HAP-1 (cell line): ENCODE measurements at places on chromosomes 7 and 10.

GRCh38 chr7:120254845-120255244 lies 18.1 kb upstream of the KCND2 start:
- no peak for DNase-seq

- DNase-seq: no peak
Observed at GRCh38 chr10:103569896-103570295, 76.4 kb downstream of the NEURL1 start.

DNA sequence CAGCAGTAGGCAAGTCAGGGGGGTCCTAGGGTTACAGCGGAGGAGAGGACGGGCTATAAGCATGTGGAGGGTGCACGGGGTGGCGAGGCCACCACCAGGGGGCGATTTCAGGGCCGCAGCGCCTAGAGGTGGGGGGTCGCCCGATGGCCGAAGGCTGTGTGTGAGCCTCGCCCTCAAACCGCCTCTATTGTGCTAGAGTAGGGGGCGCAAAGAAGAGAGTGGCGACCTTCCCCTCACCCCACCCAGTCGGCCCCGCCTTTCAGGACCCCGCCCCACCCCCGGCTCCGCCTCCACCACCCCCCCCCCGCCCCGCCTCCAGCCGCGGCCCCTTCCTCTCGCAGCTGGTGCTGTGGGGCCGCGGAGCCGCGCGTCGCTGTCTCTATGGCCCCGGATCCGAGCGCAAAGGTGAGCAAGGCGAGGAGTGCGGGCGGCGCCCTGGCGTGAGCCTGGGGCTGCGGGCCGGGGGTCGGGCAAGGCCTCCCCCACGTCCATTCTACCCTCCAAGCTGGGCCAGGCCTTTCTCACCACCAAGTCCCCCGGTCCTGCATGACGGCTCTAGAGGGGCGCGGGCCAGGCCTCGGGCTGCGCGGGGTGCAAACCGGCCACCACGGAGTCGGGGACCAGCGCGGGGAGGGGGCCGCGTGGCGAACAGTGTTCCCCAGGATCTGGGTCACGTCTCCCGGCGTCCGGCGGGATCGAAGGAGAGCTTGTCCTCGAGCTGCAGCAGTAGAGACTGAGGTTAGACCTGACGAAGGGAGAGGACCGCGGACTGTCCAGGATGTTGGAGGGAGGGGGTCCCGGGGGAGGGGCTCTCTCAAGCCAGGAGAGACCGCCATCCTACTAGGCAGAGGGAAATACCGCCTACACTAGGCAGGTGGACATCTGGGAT lies at the start of gene SEMA4G:
TSS of gene SEMA4G (plus strand) at position 318 of the 889 bp plus-strand sequence. CDS start 3,409 bp downstream, outside the sequence.
- peak; percentile 15 for DNase-seq

GRCh38 chr10:124385627-124386185 lies 33.0 kb downstream of the OAT start:
- DNase-seq: no peak

- DNase-seq: no peak
Observed at GRCh38 chr10:11367505-11367904, 243.9 kb downstream of the USP6NL start.

GRCh38 chr7:23467806-23468525 lies 2.3 kb downstream of the IGF2BP3 start:
- peak; percentile 61 for DNase-seq

- DNase-seq: no peak
Observed at GRCh38 chr10:126127481-126128029, 231.2 kb downstream of the FANK1 start.

GRCh38 chr7:113338071-113338696 lies 219.8 kb upstream of the SMIM30 start:
- DNase-seq: no peak

GRCh38 chr10:71878327-71879034 lies 27.4 kb upstream of the PSAP start:
- no peak for DNase-seq

GRCh38 chr10:112750427-112751167 lies 199.4 kb upstream of the TCF7L2 start:
- no peak for DNase-seq

DNA sequence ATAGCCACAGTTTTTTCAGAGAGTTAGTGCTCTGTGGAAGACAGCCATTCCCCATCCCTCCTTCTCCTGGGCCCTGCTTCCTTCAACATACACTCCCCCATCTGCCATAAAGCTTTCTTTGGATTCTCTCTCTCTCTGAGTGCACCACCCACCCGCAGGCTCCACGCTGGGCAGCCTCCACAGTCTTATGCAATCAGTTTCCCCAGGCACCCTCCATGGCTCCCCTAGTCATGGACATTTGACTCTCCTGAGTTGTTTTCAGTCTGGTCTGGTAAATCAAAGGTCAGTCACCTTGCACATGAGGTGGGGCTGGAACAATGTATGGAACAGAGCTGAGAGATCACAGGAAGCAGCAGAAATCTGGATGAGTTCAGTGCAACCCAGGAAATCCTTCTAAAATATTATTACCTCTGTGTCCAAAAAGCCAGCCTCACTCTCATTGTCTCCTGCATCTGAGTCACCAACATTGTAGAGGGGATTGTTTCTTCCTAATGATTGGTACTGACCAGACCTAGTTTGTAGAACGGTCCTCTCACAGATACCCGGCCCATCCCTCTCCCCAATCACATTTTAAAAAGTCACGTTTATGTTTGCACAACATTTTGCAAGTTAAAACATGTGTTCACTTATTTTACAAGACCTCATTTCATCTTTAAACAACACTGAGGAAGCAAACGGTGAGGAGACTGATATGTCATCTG lies 70.1 kb downstream of the CYCS start:
- DNase-seq: no peak

GRCh38 chr10:31728698-31729224 lies 199.9 kb downstream of the ARHGAP12 start:
- DNase-seq: no peak

DNA sequence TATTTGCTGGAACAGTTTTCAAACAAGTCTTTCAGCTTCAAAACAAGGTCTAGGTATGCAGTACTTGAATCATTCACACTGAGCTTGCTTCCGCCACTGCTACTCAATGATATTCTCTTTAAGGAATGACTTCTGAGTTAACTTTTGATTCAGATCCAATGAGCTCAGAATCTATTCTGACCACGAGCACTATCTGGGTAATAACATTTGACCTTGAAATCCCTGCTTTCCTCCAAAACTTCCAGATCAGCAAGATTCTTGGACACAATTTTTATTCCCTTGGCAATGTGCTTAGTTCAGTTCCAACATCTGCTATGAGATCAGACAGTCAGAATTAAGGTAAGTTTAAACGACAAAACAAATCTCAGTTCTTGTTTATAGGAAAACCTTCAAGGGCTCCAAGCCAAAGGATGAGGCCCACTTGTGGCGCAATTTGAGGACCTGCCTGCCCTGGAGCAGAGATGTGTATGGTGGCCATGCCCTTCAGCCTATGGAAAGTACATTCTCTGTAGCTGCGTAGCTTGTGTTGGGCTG lies 87.2 kb downstream of the RNF216 start:
- no peak for DNase-seq

- DNase-seq: peak; percentile 80
Observed at GRCh38 chr10:21399392-21400035, 126.0 kb downstream of the SKIDA1 start.

GRCh38 chr7:19408706-19409220 lies 263.5 kb upstream of the FERD3L start:
- no peak for DNase-seq

- DNase-seq: no peak
Observed at GRCh38 chr10:97888134-97888533, 38.5 kb downstream of the GOLGA7B start.

GRCh38 chr7:102275123-102275703 lies 11.5 kb upstream of the SH2B2 start:
- DNase-seq: no peak

- DNase-seq: no peak
Observed at GRCh38 chr10:97611473-97611872, 21.8 kb downstream of the MORN4 start.

DNA sequence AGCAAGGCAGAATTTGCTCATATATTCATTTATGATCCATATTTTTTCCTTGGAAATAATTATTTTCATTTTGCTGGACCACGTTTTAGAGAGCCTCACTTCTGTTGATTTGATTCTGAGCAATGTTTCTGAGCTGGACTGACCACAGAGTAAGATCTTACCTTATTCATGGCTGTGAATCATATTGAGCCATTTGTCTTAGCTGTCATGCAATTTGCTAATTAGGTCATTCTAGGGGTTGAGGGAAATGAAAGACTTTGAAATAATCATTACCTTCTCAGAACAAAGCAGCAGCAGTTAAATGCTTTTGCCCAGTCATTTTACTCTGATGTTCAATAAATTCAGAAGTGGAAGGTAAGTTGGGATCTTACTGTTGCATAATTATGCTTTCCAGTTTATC lies 251.4 kb downstream of the SDK1 start:
- no peak for DNase-seq

DNA sequence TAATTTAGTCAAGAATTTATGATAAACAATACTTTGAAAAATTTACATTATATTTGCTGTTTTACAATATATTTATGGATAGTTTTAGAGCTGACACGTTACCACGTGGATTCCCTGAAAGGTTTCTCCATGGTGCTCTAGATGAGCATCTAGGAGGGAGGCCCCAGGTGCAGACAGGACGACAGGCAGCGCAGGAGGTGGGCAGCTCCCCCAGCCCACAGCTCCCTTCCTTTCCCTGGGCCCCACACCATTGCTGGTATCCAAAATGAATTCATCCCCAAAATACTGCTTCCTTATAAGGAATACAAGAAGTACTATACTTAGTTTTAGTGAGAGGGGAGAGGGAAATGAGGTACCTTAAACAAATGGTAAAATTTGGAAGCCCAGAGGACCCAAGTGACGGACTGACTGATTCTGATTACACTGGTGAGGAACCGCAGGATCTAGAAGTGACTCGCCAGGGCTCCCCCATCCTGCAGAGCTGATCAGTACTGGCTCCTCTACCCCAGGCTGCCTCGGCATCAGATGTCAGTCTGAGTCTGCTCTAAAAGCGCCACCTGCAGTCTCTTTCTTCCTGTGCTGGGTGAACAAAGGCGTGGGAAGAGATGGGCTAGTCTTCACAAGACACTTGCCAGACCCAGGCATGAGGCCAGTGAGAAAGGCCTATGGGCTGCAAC lies 89.2 kb downstream of the DLG5 start:
- peak; percentile 59 for DNase-seq

DNA sequence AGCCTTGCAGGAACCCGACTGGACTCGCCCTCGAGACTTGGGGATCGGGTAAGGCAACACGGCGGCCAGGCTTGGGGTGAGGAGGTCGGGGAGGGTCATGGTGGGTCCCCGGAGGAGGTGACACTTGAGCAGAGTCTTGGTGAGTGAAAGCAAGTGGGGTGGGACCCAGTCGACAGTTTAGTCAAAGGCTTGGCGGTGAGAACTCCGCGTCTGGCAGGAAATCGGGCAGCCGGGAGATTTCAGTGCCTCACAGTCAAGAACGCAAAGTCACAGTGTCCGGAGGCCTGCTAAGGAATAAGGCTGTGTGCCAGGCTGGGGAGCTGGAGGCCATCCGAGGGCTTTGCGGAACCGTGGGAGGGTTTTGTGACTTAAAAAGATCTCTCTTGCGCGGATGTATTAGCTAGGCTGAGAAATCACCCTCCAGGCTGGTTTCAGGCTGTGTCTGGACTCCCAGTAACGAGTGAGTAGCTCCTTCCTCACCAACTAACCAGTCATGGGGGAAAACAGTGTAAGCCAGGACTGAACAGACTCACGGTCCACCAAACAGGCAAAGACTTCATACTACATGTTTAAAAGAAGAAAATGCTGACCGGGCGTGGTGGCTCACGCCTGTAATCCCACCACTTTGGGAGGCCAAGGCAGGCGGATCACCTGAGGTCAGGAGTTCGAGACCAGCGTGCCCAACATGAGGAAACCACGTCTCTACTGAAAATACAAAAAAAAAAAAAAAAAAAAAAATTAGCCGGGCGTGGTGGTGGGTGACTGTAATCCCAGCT lies 613 bp downstream of the AP5Z1 start:
- DNase-seq: no peak

DNA sequence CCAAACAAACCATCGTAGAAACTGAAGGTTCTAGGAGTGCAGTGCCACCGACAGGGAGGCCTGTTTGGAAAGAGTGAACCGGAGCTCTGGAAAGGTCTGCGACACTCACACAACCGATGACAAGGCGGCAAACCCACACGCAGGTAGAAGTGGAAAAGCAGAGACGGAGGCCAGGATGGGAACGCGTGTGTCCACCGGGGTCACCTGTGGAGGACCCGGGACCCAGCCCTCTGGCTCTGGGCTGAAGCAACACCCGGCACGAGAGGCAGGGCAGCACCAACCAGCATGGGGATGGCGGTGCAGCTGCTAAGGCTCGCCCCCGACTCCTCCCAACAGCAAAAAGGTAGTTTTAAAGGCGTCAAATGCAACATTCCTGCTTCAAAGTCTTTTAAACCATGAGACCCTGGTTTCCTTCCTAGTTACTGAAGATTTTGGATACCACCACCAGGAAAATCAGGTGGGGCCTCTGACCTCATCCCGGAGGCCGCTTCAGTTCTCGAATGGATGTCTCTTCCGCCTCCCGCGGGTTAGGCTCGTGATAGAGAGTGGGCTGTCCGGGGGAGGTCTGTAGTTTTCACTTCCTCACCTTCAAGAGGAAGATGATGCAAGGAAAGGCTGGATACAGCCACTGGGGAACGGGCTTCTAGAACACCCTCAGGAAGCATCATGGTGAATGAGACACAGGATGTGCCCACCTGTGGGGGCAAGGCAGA lies 115.5 kb downstream of the SMURF1 start:
- no peak for DNase-seq

- DNase-seq: no peak
Observed at GRCh38 chr7:45073031-45073785, 15.6 kb downstream of the NACAD start.

- no peak for DNase-seq
Observed at GRCh38 chr10:15739254-15739970, 19.7 kb upstream of the ITGA8 start.

GRCh38 chr10:77350711-77351119 lies 286.9 kb downstream of the KCNMA1 start:
- no peak for DNase-seq

- no peak for DNase-seq
Observed at GRCh38 chr10:11344081-11344480, 267.4 kb downstream of the USP6NL start.

- no peak for DNase-seq
Observed at GRCh38 chr7:100804681-100805431, 22.5 kb downstream of the EPHB4 start.

- DNase-seq: peak; percentile 62
Observed at GRCh38 chr10:35394411-35394851, 58.1 kb downstream of the CCNY start.

- no peak for DNase-seq
Observed at GRCh38 chr10:7948371-7949000, 106.0 kb upstream of the GATA3 start.

GRCh38 chr10:132939957-132940790 lies 2.2 kb downstream of the CFAP46 start:
- DNase-seq: peak; percentile 82

GRCh38 chr7:141663081-141663849 lies 38.7 kb downstream of the DENND11 start:
- no peak for DNase-seq

GRCh38 chr7:4338556-4338955 lies 343.5 kb upstream of the FOXK1 start:
- no peak for DNase-seq
